ENCODE measurements at places on chromosomes 3 and 15.

GRCh38 chr3:128993461-128994172 is at the start of gene CFAP92:
Gene CFAP92, minus strand, starts transcription at chr3:128994076. Its CDS starts 772 bp downstream, at chr3:128993304.
- DNase-seq = peak; percentile 50

DNA sequence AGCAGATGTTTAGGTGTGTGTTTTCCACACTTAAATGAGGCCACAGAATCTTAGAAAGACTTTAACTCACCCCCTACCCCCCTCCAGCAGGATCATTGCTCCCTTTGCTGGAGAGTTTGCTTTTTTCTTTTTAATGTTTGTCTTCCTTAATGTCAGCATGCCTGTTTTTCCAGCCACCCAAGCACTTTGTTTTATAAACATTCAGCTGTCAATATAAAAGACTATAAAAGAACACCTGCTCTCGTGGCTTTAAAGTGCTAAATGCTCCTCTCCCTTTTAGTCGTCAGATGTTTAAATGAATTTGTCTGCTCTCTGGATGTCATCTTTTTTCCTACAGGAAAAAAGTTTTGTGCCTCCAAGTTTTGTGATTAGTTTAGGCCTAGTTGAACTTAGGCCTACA is 61.7 kb downstream of the SIDT1 start:
- no peak for DNase-seq

DNA sequence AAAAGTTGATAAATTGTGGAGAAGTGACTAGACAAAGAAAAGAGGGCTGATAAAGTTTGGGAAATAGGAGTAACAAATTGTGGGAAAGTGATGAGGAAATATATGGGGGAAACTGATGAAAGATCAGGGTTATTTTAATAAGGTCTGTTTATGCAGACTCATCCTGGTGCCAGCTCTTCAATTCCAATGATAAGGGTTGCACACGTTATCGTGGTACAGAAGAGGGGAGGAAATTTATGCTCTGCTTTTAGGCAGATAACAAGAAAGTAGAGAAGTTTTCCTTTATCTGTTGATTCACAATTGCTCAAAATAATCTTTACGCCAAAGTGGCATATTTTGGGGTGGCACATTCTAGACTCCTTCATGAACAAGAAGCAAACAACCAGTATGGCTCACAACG is 32.1 kb upstream of the LIPC start:
- DNase-seq = peak; percentile 27

GRCh38 chr3:131925571-131925970 is 109.2 kb downstream of the CPNE4 start:
- DNase-seq = no peak

DNA sequence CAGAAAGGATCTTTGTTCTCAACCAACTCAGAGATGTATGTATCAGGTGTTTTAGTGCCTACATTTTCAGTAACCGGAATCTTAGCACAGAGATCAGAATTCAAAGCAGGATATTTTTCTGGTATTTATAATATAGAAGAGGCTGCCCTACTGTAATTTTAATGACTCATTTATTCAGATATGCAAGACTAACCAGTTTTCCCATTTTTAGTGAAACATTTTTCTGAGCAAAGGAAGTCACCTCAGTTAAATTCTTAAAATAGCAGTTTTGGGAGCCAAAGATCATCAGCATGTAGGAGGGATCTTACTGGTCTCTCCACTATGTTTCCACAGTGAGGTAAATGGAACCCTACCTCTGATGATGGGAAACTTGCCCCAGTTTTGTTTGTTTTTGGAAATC is 42.0 kb downstream of the SRP14 start:
- DNase-seq = no peak

DNA sequence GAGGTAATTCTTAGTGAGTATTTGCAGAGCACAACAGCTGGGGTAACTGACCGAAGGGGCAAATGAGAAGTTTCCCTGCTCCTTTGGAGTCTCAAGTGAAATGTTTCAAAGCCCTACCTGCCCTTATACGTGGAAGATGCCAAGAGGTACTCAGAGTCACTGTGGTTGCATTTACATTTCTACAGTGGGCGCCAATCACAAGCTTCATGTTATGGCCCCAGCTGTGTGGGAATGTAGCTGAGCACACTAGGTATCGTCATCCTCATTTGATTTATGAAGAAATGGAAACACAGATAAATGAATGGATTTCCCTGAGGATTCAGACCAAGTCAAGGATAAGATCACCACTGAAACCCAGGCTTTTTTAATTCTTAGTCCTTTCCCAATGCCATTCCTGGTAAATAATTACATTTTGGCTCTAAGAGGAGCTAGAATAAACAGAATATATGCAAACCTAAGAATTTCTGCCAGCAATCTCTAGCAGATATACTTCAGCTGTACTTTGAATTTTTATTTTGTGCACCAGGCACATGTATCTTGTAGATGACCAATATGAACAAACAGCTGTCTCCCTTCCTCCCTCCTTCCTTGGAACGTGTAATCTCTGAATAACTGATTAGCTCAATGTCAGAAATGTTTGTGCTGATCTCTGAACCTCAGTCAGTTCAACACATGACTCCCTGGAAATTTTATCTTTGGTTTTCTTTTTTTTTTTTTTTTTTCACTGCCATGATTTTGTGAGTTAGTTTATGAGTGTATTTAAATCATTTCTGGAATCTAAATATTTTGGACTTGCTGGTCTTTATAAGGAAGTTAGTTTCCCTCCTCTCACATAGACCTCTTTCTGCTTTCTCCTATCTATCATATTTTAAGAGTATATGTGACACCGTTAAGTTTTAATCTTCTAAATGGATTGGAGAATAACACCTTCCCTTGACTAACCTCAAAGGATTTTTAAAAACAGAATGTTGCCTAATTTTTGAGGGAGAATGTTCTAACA is 69.2 kb downstream of the MAP2K5 start:
- peak; percentile 59 for DNase-seq

- peak; percentile 91 for DNase-seq
Measured at GRCh38 chr3:124263168-124263567, 271.2 kb upstream of the ROPN1 start.
